Keratinocyte (primary cell): ENCODE measurements at places on chromosomes 2 and 18.
A peak's percentile ranks its signal among the peaks of the same experiment; 100 is the strongest.

DNA sequence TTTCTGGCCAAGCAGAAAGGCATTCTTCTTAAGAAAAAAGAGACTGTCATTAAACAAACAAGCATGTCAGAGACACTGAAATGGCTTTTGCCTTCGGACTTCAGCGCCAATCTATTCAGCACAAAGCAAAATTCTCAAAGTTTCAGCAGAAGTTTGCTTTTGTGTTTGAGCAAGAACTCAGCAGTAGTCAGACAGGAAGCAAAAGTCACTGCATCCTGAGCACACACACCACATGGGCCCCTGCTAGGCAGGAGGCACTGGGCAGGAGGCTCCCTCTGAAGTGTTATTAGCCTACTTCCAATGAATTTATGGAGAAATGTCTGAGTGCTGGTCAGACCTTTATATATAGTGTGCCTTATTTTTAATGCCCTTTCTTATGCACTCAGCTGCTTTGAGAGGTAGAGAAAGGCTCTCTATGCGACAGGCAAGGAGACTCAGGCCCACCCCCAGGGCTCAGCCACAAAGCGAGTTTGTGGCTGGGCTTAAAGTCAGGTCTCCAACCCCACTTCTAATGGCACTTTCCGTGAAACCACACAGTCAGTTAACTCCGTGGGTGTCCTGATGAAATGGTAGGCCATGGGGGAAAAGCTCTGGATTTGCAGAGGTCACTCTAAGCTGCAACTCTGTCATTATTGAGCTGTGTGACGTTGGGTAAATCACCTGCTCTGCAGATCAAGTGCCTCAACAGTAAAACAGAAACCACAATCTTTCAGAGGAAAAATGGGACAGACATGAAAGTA, 161.0 kb upstream of the TMEM200C start:
- no peak for DNase-seq

- no peak for DNase-seq
Observed at GRCh38 chr2:98388081-98388480, 41.8 kb downstream of the CNGA3 start.

GRCh38 chr2:4900861-4901770, 791.1 kb upstream of the SOX11 start:
- no peak for DNase-seq

DNA sequence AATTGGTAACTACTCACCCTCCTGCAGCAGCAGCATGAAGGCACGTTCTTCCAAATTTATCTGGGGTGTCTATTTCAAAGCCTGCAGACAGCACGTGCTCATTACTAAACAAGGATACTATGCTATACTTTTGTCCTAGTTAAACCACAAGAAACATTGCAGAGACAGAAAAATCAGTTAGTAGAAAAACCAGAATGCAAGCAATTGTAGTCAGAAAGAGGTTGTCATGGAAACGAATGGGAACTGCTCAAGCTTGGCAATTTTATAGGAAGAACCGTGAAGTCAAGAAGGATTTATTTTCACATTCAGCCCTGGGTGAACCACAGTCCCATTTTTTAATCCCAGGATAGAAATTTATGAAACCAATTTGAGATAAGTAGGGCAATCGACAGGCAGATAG, 162.2 kb upstream of the PGAP1 start:
- DNase-seq: no peak

DNA sequence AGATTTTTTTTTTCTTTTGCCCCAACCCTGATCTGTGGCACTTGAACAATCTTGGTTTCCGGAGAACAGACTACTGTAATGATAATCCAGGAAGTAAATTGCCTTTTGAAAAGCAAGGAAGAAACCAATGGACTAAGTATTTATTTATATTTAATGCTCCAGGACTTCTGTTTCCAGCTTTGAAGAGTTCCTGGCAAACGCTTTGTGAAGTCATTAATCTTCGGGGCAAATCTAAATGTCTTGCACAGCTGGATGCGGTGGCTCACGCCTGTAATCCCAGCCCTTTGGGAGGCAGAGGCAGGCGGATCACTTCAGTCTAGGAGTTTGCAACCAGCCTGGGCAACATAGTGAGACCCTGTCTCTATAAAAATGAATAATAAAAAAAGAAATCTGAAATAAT, 135.1 kb upstream of the GATA6 start:
- no peak for DNase-seq

- DNase-seq: no peak
Observed at GRCh38 chr2:237888389-237888788, 29.0 kb downstream of the RAMP1 start.

DNA sequence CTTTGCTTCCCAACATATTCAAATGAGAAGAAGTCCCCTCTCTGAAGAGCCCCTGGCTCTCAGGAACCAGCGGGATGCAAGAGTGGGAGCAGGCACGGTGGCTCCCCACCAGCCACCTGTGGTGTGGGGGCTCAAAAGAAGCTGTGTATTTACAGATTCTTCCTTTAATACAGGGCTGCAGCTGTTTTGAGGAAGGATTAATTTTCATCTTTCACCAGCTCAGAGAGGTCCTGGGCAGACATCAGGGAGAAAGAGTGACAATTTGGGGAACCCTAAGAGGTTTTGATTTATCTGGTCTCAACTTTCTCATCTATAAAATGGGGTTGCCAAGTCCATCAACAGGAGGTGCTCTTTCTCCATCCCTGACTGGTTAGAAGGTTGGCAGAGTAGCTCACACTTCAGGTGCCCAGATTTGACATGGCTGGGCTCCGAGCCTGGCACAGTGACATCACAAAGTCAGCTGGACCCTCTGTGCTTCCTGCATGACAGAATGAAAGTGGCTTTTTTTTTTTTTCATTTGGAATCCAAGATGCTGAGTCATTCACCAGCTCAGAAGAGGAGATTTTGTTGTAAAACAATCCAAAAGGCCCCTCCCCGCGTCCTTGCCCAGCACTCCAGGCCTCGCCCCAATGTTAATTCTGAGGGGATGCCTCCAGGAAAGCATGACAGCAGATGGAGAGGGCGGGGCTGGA, 15.5 kb upstream of the SIX2 start:
- DNase-seq: peak; percentile 76

- DNase-seq: no peak
Observed at GRCh38 chr18:42069036-42069435, 114.0 kb downstream of the PIK3C3 start.

GRCh38 chr2:154589514-154589913, 109.0 kb upstream of the KCNJ3 start:
- no peak for DNase-seq

GRCh38 chr2:53040536-53041229, 726.9 kb upstream of the CHAC2 start:
- DNase-seq: no peak

DNA sequence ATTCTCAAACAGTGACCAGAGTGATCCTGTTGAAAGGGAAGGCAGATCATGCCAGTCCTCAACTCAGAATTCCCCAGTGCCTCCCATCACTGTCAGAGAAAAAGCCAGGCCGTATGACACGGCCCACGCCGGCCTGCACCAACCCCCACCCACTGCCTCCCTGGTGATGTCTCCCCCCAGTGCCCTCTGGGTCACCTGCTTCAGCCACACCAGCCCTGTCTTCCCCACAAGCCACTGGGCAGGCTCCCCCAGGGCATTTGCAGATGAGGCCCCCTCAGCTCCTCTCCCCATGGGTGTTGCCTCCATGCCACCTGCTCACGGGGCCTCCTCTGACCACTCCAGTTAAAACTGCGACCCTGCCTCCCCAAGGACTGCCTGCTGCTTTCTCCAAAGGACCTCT, 169.8 kb downstream of the SH3RF3 start:
- no peak for DNase-seq

DNA sequence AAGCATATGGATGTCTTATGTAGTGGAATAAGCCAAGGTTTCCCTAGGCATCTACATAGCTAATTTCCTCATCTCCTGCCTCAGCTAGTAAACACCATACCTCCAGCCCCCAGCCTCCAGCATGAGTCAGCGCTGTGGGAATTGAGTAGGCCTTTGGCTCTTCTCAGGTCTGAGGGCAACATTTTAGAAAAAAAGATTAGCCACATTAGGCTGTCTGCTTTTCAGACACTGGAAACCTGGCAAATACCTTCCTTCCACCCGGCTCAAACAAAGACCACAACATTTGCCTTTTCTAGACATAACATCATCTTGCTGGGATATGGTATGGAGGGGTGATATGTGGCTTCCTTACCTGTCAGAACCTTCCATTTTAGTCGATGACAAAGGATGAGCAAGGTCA, 6.1 kb upstream of the CCDC195 start:
- DNase-seq: no peak

DNA sequence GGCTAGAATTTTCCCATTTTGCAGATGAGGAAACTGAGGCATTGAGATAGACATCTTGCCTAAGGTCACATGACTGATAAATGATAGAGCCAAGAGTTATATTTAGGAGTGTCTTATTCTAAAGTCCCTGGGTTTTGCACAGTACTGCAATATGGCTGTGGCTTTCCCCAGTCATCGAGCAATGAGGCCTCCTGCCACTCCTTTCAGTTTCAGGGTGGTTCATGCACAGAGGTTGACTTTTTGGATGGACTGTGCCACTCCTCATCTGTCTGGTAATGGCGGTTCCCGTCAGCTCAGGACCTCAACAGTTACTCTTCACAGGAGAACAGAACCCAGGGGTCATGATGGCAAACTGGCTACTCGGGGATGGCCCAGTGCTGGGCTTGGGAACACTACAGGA, 131.1 kb downstream of the ACKR3 start:
- DNase-seq: no peak

DNA sequence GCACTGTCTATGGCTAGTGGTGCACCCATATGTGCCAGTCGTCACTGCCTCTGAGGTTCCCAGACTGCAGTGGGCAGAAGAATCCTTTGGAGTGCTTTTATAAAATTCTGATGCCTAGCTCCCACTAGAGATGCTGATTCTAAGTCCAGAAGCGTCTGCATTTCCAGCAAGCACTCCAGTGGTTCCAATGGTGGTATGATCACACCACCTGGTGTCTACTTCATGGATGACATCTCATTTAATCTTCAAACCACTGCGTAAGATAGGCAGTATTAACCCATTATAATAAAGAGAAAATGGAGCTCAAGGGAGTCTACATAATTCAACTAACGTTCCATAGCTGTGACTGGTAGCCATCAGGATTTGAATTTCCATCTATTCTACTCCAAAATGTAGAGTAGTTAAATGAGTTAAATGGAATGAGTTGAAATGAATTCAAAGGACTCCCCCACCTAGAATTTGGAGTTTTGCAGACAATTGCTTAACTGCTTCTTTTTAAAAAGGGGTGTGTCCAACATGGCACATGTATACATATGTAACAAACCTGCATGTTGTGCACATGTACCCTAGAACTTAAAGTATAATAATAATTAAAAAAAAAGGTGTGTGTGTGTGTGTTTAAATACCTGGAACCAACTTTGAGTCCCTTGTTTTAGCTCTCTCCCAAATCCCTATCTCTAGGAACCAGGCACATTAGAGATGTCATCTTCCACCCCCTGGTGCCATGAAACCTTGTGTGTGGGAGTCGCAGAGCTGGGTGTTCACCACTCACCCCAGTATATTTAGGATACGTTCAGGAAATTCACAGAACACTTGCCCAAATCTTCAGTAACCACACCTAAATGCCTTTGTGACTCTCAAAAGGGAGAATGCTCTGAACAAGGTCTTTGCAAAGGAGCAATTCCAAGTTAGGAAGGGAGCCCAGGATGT, 14.1 kb downstream of the LAMA3 start:
- no peak for DNase-seq

GRCh38 chr2:80392441-80392840, 87.9 kb upstream of the LRRTM1 start:
- DNase-seq: no peak

GRCh38 chr18:23495723-23496440, 7.4 kb upstream of the RMC1 start:
- peak; percentile 74 for DNase-seq

- DNase-seq: no peak
Observed at GRCh38 chr2:168916331-168916675, 15.2 kb downstream of the G6PC2 start.

DNA sequence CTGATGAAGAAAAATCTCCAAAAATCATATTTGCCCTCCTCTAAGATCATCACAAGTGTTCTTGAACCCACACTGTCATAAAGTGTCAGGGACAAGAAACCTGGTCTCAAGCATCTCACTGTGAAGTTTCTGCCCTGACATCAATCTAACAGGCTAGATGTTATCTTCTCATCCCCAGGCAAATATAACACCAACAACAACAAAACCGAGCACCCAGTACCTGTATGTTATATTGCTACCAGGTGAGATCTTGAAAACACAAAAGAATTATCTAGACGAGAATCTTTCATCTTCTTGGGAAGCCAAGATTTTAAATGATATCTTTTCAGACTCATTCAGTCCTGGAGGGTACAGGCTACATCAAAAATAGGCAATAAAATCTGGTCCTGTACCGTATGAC, 8.8 kb upstream of the MAP4K3 start:
- no peak for DNase-seq

GRCh38 chr2:188893972-188894371, 80.2 kb upstream of the COL3A1 start:
- no peak for DNase-seq

- no peak for DNase-seq
Observed at GRCh38 chr2:102107741-102108070, 34.8 kb upstream of the IL1R1 start.

- DNase-seq: no peak
Observed at GRCh38 chr2:83817511-83817910, 641.6 kb downstream of the SUCLG1 start.

- DNase-seq: no peak
Observed at GRCh38 chr2:230231251-230231650, 5.7 kb downstream of the SP140 start.

GRCh38 chr2:194698012-194698411, 959.0 kb upstream of the SLC39A10 start:
- no peak for DNase-seq

DNA sequence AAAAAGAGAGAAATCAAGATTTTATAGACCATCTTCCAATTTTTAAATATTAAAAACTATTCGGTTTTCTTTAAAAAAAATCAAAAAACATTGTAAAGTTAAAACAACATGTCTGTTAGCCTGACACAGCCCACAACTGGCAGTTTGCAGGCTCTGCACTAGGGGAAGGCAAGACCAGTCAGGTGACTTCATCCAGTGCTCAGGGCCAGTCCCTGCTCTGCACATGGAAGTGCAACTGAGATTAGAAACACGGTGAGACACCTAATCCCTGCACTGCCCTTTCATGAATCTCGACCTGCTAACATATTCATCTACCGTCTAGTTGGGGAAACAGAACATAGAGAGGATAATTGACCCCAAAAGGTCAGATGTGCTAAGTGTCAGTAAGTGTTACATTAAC, 135.2 kb downstream of the BARD1 start:
- no peak for DNase-seq

DNA sequence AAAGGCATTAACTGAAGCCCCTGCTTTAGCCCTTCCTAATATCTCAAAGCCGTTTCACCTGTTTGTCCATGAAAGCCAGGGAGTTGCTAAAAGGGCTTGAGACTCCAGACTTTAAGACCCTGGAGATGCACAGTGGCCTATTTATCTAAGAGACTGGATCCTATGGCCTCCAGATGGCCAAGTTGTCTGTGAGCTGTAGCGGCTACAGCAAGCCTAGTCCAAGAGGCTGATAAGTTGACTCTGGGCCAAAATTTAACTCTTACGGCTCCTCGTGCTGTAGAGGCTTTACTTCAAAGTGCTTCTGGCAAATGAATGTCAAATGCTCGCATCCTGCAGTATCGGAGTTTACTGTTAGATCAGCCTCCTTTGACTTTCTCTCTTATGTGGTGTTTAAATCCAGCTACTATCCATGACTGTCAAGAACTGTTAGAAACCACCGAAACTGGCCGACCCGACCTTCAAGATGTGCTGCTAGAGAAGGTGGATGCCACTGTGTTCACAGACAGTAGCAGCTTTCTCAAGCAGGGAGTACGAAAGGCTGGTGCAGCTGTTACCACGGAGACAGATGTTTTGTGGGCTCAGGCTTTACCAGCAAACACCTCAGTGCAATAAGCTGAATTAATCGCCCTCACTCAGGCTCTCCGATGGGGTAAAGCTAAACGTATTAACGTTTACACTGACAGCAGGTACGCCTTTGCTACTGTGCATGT, 336.7 kb upstream of the CNTNAP5 start:
- no peak for DNase-seq
